Cardiac fibroblast (primary cell): ENCODE measurements at places on chromosomes 6 and 20.

DNA sequence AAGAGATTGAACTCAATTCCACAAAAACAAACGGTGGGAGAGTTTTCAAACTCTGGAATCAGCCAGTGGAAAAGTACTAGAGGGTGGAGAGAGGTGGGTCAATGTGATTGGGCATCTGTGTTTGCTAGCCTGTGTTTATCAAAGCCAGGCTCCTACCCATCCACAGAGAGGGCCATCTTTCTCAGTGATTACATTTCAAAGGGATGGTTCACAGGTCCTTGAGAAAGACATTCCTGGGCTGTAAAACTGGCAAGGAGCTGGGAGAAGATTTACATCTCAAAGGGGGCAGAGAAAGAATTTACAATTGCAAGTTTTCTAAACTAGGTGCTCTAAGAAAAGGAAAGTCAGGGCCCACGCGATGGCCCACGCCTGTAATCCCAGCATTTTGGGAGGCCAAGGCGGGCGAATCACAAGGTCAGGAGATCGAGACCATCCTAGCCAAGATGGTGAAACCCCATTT is 146.8 kb upstream of the UST start:
- no peak for DNase-seq

GRCh38 chr20:38855356-38855755 is 49.9 kb downstream of the PPP1R16B start:
- DNase-seq, result peak; percentile 31

- no peak for DNase-seq
Observed at GRCh38 chr6:55443238-55444134, 116.2 kb downstream of the GFRAL start.

- no peak for DNase-seq
Observed at GRCh38 chr6:82915666-82916065, 150.0 kb downstream of the UBE3D start.

- peak; percentile 86 for DNase-seq
Observed at GRCh38 chr6:81997090-81997926, 244.8 kb upstream of the TENT5A start.

DNA sequence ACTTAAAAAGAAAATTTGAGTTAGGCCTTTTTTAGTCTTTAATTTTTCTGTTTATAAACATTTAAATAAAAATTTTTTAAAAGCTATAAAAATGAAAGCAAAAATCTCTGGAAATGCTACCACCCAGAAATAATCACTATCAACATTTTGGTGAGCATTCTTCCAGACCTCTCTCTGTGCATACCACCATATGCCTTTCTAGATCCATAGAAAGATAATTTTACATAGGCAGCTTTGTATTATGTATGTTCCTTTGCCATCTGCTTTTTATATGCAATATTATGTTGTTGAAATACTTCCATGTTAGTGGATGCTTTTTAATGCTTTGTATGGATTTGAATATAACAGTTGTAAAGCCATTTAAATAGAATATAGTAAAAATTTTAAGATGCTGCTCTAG is 496.7 kb upstream of the HTR1E start:
- no peak for DNase-seq

DNA sequence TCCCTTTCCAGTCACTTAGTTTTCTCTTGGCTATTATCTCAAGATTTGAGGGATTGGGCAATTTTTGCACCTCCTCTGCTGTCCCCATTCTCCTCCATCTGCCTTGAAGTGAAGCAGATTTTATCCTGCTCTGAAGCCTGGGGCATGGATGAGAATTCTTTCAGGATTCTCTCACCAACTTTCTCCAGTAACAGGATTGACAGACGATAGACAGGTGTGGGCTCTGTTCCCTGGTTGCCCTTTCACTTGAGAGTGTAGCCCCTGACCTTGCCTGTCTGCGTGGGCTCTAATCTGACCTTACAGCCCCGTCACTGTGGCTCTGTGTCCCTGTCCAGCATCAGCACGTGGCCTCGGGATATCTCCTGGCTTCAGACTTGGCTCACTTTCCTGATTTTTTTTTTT is 27.1 kb downstream of the CDYL start:
- no peak for DNase-seq

DNA sequence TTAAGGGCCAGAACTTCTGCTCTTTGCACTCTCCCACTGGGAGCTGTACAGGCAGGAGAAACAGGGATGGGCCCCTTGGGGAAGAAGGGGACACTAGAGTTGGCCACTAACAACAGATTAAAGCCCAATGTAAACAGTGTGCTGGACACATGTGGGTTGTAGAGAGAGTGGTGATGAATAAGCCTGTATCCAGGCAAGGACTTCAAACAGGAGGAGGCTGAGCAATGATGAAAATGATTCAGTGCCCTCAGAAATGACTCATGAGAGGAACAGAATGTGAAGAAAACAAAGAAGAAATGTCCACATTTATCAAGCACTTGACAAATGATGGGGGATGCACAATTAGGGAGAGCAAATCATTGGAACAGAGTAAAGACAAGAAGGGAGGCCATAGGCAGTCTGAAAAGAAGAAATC is 242.3 kb downstream of the TBX18 start:
- DNase-seq, result peak; percentile 95

GRCh38 chr20:64130876-64131275 is 23.5 kb upstream of the NPBWR2 start:
- no peak for DNase-seq

- no peak for DNase-seq
Observed at GRCh38 chr20:25198663-25199383, 3.3 kb downstream of the ENTPD6 start.

DNA sequence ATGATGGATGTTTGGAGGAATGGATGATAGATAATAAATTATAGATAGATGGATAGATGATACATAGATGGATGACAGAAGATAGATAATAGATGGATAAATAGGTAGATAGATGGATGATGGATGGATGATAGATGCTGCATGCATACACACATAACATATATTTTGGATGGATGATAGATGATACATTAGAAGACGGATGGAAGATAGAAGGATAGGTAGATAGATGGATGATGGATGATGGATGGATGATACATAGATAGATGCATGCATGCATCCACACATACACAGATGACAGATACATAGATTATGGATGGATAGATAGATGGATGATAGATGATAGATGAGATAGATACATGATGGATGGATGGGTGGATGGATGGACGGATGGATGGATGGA is 387.8 kb downstream of the TAF4 start:
- no peak for DNase-seq

DNA sequence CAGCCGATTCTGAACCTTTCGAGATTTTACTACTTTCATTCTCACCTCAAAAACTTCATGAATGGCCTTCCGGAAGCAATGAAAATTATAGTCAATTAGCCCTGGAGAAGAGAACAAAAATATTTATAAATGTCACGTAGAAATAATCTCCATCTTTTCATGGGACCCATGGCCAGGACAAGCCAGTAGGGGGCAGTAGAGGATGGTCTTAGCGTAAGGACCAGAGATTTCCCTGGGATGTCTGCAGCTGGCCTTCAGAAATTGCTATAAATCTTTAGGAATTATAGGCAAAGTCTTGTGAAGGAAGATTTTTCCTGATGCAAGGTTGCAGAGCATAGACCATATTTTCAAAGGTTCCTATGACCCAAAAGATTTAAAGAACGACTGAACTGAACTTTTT is 15.6 kb upstream of the UBE2J1 start:
- peak; percentile 62 for DNase-seq

DNA sequence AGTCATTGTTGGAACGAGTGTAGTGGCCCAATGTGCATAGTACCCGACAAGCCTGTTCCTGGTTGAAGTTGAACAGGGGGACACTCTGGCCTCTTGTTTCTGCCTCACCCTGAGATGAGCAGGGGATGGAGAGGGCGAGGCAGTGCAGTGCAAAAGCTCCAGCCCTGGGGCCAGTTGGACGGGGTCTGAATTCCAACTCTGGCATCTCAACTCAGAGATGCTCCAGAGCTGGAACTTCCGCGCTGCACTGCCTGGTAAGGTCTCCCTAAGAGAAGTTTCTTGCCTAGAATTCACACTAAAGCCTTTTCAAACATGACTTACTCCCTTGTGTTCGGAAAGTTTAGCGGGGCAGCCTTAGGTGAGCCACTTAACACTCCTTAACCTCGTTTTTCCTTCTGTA is 72.3 kb upstream of the SLC22A1 start:
- no peak for DNase-seq

DNA sequence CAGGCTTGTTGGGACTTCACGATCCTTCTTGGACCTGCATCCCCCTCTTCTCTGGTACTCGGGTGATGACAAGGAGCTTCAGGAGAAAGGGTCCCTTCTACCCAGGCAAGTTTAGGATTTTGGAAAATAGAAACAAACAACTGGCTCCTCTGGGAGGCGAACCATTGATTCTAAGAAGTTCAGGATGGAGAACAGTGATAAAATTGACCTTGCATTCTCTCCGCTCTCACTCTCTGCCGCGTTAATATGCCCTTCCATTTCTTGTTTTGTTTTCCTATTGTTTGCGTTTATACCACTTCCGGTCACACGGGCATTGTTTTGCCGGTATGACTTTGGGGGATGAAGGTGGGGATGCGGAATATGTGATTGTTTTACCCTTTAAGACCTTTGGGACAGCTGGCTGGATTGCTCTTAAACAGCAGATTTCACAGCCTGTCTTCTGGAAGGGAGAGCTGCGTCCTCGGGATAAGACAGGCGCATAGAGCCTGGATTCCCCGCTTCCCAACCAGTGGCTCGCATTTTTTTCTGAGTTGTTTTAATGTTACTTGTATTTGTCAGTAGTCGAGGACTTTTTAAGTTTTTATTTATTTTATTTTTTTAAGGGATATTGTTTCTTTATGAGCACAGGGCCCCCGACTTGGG is 144.3 kb upstream of the ZNF184 start:
- peak; percentile 43 for DNase-seq

DNA sequence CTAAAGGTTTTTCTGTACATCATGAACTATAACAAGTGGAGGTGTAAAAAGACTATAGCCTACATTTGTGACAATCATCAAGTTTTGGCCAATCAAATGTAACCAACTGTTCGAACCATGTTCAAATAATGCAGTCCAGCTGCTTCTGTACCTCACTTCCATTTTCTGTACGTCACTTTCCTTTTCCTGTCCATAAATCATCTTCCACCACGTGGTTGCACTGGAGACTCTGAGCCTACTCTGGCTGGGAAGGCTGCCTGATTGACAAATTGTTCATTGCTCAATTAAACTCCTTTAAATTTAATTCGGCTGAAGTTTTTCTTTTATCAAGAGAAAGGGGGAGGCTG is 270.4 kb upstream of the JARID2 start:
- peak; percentile 4 for DNase-seq

DNA sequence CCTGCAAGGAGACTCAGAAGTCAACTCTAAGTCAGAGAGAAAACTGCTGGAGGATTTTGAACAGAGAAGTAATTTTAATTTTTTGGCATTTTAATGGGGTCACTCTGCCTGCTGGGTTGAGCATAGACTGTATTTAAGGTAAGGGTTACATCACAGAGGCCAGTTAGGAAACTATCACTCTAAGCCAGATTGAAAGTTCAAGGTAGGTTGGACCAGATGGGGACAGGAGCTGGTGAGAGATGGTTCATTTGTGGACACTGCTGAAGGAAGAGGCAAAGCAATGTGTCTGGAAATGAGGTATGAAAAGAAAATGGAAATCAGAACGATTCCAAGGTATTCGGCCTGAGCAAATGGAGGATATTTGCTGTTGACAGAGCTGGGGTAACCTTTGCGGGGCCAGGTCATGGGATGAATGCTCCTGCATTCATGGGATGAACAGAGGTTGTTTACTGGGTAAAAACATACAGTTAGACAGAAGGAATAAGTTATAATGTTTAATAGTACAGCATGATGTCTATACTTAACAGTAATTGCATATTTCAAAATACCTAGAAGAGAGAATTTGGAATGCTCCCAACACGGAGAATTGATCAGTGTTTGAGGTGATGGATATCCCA is 26.9 kb downstream of the FRK start:
- DNase-seq, result no peak

DNA sequence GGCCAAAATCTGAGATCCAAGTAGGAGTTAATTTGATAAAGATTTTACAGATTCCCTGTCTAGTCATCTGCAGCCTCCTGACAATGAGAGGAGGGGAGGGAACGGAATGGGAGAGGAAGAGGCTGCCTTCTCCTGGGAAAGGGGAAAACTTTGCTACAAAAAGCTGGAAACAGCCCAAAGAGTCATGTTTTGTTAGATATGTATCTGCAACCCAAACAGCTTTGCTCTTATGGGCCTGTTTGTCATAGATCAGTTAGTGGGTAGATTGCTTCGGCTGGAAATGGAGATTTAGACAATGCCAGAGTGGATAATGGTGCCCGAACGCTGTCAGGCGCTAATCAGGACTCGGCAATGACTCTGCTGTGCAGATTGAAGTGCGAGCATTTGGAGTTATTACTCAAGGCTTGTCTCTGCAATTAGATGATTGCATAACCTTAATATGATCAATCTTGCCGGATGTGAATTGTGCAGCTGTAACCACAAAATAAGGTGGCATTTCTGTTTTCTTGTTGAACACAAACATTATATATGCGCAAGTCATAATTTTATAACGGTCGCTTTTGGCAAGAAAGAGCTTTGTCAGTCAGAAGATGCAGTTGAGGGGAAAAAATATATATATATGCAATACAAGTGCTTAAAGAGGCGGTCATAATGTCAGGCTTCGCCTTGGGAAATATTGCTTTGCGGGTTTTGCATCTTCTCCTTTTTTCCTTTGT is 92.4 kb upstream of the MAFB start:
- no peak for DNase-seq

- DNase-seq, result no peak
Observed at GRCh38 chr6:12592634-12593033, 123.9 kb upstream of the PHACTR1 start.

- DNase-seq, result no peak
Observed at GRCh38 chr6:82786248-82786647, 279.4 kb downstream of the UBE3D start.

DNA sequence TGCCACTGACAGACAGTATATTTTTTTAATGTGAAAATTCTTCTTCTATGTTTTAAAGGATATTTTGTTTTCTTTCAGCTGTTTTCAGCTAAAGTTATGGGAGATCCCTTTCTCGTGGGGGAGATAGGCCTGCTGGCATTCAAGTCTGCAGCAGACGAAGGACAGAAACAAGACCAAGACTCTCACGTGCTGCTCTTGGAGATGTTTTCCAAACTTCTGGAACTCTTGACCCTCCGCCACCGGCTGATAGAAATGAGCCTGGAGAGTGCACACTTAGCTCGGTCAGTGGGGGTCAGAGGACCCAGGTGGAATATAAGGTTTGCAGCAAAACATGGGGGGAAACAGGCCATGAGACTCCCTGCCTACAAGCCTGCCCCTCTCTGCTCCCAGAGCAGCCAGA is 120.5 kb downstream of the CD164 start:
- no peak for DNase-seq

GRCh38 chr6:80404889-80405288 is 298.4 kb downstream of the BCKDHB start:
- DNase-seq, result no peak

GRCh38 chr6:44681761-44682160 is 294.3 kb downstream of the CDC5L start:
- no peak for DNase-seq

- DNase-seq, result no peak
Observed at GRCh38 chr6:150298030-150298380, 70.8 kb upstream of the IYD start.

- DNase-seq, result no peak
Observed at GRCh38 chr6:1726341-1726768, 116.6 kb downstream of the FOXC1 start.
